ENCODE measurements at places on chromosomes 5 and 9.

DNA sequence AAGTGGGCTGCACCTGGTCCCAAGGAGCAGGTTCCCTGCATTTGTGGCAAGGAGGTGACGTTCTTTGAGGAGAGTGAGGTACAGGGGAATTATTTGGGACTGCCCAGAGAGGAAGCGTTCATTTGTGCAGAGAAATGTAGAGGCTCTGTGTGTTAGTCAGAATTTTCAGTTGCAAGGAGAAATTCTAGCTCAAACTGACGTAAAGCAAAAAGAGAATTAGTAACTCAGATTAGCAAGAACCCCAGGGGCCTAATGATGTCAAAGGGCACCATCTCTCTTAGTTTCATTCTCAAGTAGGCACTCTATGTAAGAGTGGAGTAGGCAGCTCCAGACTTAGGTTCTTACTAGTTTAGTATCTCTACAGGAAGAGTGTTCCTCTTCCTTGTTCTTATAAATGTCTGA is 2.4 kb upstream of the TXN start:
- no peak for DNase-seq

DNA sequence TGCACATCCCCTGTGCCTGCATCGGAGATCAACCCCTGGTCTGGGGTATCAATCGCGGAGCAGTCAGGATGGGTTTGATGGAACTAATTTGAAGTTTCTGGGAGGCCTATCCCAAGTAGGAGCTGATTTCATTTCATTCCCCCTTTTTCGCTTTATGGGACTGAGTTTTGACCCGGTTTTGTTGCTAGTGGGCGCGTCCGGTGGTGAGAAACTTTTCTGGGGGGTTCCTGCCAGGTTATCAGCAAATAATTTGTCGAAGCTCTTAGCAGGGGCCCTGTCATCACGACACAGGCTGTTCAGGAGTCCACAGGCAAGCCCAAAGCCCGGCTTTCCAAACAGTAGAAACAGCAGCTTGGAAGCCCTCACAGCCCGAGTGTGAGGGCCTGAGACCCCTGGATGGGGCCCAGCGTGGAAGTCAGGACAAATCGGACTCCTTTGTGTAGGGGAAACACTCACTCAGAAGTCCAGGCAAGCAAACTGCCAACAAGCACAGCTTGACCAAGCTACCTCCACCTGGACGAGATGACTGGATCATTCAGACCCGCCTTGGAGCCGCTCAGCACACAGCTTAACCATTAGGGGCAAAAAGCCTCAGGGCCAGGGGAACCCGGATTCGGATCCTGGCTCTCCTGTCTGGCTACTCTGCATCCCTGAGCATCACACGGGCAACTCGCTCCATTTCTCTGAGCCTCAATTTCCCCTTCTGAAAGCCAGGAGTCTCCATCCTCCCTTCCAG is 64.4 kb upstream of the BARHL1 start:
- DNase-seq: no peak

DNA sequence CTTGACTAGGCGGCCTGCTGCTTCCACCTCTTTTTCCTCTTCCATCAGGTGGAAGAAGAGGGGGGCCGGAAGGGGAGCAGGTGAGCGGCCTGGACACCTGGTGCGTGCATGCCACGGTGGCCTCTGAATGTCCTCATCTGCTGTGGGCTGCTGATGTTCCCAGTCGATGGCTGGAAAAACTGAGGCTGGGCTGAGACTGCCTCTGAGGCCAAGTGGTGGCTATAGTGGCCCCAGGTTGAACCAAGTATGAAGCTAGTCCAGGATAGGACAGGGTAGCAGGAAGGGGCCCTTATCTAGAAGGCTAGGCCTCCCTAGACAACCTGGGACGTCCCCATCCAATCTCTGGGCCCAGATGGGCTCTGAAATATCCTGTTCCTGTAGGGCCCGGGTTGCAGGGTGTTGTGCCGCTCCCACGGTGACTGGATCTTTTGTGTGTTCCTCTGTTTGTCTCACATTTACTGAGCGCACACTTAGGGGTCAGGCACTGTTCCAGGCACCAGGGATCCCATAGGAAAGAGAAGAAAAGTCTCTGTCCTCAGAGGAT is 753 bp upstream of the NR5A1 start:
- no peak for DNase-seq

DNA sequence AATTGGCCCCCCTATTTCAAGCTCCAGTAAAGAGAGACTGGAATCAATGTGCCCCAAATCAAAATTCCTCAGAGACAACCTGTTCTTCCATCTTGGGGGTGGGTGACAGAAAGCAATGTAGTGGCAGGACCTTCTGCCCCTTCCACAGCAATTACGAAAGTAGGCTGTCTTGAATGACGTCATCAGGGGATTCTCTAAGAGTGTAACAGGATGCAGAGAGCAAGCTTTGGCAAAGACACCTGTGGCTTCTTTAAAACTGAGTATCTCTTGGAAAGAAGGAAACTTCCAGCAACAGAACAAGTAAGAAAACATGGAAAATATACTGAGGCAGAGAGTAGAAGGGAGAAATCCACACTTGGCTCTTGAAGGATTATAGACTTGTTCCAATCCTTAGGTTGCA is 247.6 kb upstream of the PDE4D start:
- no peak for DNase-seq

GRCh38 chr5:54713923-54714581 is 196.5 kb downstream of the SNX18 start:
- no peak for DNase-seq

- DNase-seq: no peak
Measured at GRCh38 chr9:97705354-97705950, 8.3 kb upstream of the XPA start.
